ENCODE measurements at places on chromosomes 6 and 20.

GRCh38 chr6:6436946-6437345 lies 116.5 kb upstream of the F13A1 start:
- DNase-seq, result no peak
- no peaks in the 10 kb centered on the region for H3K27me3 ChIP-seq
- H3K36me3 ChIP-seq, result no peaks in the 10 kb centered on the region
- no peak overlapping the region for H3K4me3 ChIP-seq
- H3K27ac ChIP-seq, result no peak overlapping the region

- no peak for DNase-seq
- H3K27me3 ChIP-seq, result no peaks in the 10 kb centered on the region
- H3K27ac ChIP-seq, result no peak overlapping the region
- H3K4me1 ChIP-seq, result no peaks in the 10 kb centered on the region
- no peak overlapping the region for H3K4me3 ChIP-seq
Observed at GRCh38 chr6:2149361-2150006, 95.9 kb downstream of the GMDS start.

GRCh38 chr6:25086500-25087091 lies 150.8 kb upstream of the RIPOR2 start:
- no peak overlapping the region for H3K27ac ChIP-seq
- no peaks in the 10 kb centered on the region for H3K27me3 ChIP-seq
- no peaks in the 10 kb centered on the region for H3K36me3 ChIP-seq
- H3K4me3 ChIP-seq, result no peak overlapping the region

DNA sequence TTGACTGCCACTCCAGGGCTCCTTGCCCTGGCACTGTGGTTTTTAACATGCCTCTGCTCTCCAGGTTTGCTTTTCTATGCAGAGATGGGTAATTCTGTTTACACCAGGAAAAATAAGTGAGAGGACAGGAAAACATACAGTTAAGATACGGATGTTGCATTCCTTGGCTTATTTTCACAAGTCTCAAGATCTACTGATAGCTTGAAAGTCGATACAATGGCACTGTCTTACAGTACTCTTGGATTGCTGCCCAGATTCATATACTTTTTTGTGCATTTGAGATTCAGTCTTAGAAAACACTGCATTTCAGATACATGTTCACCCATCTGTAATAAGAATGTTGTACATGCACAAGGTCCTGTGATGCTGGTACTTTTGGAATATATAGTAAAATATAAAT lies 159.6 kb upstream of the FLRT3 start:
- no peaks in the 10 kb centered on the region for H3K4me1 ChIP-seq
- no peaks in the 10 kb centered on the region for H3K27me3 ChIP-seq
- H3K27ac ChIP-seq, result no peak overlapping the region
